ENCODE measurements at places on chromosomes 2 and 18. TPM values are rescaled to one million over a fixed set of nuclear protein-coding genes. Genes with fewer than 3 reads are reported as not detected.

DNA sequence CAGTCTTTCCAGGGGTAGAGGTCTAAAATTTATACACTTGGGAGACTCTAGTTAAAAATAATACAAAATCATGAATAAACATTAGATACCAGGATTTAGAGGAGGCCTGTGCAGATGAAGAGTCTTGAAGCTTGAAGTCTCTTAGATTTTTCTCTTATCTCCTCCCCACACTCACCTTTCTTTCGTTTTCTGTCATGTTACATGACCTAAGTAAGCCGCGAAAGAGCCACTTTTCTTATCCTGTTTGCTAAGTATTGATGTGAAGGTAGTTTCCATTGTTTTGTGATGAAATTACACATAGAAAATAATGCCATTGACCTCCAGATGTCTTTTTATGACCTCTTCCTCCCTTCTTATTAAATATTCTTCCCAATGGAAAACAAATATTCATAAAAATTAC lies 367.8 kb downstream of the LRRTM1 start:
- no peak for DNase-seq

GRCh38 chr2:176105078-176105729 lies 1.9 kb upstream of the HOXD11 start:
- no peak for DNase-seq

DNA sequence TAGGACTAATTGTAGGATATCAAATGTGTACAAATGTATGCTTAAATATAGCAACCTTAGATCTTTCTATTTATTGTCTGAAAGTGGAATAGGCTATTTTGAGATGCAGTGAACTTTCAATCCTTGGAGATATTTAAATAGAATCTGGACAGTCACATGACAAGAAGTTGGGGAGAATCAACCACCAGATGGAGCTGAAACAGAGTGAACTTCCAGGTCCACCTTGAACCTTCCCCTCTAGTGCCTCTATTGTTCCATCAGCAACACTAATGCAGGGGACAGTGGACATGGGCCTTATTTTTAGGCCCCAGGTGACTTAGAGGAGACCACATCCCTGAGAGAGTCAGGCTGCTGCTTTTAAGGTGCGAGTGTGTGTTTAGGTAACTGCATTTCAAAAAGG lies 37.0 kb upstream of the CRIM1 start:
- DNase-seq, result no peak

GRCh38 chr2:126942427-126943203 lies 43.9 kb downstream of the TEX51 start:
- DNase-seq, result no peak

ASB18 gene
- not detected for total RNA-seq

Data from dorsolateral prefrontal cortex (tissue), 122 donors.